ENCODE measurements at places on chromosomes 12 and 14.

GRCh38 chr12:42716491-42716891 is 126.9 kb upstream of the PRICKLE1 start:
- no peak for DNase-seq

GRCh38 chr12:9806714-9807113 is 20.6 kb upstream of the KLRF1 start:
- DNase-seq, result no peak

DNA sequence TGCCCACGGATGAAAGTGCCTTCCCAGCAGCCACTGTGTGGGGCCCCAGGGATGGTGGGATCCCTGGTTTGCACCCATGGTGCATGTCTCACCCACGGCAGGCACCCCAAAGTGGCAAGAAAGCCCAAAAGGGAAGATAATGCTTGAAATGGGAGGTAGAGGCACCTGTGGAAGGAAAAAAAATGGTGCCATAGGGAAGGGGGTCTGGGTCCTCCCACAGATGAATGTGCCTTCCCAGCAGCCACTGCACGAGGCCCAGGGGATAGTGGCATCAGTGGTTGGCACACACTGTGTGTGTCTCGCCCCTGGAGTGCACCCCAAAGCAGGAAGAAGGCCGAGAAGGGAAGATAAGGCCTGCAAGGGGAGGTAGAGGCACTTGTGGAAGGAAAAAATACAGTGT is 264.2 kb downstream of the ALG10 start:
- DNase-seq, result no peak

DNA sequence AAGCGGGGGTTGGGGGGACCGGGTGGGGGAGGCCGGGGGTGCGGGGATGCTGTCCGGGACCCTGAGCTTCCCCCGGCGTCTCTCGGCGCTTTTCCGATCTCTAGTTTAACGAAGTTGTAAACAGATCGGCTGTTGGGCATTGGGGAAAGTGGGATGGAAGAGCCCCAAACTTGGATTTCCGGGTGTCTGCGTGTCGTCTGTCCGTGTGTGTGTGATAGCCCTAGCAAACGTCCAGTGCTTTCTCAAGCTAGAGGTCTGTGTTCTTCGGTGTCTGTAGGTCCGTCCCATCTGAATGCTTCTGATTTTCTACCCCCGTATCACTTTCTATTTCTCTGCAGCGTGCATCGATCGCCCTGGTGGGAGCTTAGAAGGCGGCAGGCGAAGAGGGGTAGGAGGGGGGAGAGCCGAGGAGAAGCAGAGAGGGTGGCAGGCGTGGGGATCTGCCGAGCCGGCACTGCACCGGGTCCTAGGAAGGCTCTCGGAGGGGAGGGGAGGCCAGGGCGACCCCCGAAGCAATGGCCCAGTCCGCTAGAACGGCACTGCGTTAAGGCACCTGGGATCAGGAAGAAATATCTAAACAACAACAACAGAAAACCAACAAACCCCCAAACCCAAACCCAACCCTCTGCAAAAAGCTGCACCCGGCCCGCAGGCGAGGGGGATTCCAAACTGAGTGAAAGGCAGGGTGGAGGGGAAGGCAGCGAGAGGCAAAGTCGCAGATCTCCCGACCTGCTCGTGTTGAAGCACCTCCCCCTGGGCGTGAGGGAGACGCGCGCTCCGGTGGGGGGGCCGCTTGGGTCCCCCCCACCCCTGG is 1.0 kb downstream of the KCNA1 start:
- DNase-seq, result no peak

GRCh38 chr12:22631863-22632463 is 7.0 kb downstream of the ETNK1 start:
- no peak for DNase-seq

- DNase-seq, result no peak
Observed at GRCh38 chr12:51392556-51393237, 1.5 kb upstream of the GALNT6 start.

DNA sequence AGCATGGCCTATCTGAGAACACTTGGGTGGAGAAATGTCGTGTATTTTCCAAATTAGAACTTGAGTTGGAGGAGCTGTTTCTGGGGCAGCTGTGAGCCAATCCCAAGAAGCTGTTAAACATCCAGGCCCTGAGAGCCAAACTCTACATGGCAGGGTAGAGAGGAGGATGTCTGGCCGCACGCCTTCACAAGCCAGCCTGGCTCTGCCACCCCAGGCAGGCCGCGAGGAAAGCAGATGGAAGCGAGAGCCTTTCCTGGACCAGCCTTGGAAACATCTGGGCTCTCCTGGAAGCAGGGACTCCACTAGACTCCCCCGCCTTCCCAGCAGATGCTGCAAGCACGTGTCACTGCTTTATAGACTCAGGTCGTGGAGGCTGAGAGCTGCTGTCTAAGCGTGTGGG is 312.8 kb upstream of the FKBP4 start:
- DNase-seq, result no peak

DNA sequence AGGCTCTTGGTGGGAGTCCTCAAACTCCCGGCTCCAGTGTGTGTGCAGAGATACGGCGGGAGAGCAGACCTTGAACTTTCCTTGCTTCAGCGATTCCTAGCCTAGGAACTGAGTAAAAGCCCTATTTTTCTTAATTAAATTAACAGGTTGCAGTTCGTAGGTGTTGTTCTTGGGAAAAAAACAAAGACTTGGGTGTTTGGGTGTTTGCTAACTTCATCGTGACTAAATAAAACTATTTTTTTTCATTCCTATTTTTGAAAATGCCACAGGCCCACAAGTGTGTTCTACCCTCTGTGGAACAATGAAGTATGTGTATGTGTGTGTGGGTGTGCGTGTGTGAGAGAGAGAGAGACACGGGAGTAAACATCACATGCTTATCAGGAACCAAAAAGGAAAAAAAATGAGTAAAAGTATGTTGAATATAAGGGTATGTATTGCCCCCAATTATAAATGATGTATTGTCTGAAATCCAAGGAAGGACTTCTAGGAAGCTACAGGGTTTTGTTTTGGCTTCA is 651 bp downstream of the TMEM117 start:
- DNase-seq, result no peak

GRCh38 chr12:74393272-74393671 is 144.4 kb upstream of the ATXN7L3B start:
- no peak for DNase-seq

- no peak for DNase-seq
Observed at GRCh38 chr14:83257466-83258439, 1724.1 kb upstream of the SEL1L start.

- DNase-seq, result no peak
Observed at GRCh38 chr12:111274777-111275176, 94.1 kb downstream of the PHETA1 start.

DNA sequence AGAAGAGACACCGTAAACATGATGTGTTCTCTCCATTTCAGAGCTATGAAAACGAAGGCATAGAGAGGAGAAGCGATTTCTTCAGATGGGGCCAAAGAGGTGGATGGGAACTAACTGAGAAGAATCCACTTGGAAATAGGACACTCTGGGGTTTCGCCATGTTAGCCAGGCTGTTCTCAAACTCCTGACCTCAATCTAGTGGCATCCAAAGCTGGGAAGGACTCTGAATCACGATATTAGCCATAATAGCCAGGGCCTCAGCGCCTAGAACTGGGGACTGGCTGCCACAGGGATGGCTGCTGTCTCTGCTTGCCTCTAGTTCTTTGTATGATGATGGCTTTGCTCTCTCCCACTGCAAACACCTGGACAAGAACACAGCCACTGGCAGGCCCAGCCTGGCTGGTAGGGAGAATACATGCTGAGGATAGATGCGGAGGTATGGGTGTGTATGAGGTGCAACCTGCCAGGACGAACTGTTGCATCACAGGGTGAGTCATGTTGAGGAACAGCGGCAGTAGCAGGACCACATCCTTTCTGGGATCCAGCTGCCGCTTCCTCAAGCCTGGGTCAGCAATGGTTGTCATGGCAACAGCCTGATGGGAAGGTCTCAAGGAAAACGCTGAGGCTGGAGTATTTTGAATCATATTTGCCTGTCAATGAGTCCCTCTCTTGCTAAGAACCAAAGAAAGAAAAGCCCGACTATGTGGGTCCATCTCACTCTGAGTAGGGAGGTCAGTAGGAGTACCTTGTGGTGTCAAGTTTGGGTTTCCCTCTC is 31.1 kb downstream of the CCDC177 start:
- DNase-seq, result peak; percentile 13

GRCh38 chr14:97687944-97688630 is 890.9 kb downstream of the VRK1 start:
- no peak for DNase-seq

GRCh38 chr12:56599797-56600196 is 30.3 kb downstream of the BAZ2A start:
- DNase-seq, result no peak

Data from stimulated activated CD8-positive, alpha-beta memory T cell treated with anti-CD3 and anti-CD28 coated beads, Interleukin-15, amount 100 ng/mL, for 48 hours (primary cell).